ENCODE measurements at places on chromosomes 7 and 10.

DNA sequence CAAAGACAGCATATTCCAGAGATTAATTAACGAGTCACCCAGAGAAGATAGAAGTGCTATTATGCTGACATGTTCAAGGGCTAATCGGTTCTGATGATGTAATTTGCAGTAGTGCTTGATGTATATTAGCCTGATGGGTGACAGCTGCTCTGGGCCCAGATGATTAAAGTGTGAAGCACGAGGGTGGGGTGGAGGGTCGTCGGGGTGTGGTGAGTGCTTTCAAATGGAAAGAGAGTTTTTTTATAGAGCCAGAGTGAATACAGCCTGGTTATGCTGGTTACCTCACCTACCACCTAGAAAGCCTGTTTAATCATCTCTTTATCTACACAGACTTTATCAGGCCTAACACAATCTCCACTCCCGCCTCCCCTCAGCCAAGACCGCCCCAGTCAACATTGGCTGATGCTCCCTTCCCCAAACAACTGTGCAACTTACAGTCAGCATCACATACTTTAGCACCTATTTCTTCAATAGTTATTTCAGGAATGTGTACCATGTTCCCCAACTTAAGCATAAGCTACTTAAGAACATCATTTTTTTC is 11.5 kb upstream of the STN1 start:
- no peak for DNase-seq

GRCh38 chr7:3238525-3239210 is 62.4 kb upstream of the SDK1 start:
- DNase-seq = no peak

- no peak for DNase-seq
Observed at GRCh38 chr7:74569501-74570075, 87.9 kb upstream of the GTF2I start.

DNA sequence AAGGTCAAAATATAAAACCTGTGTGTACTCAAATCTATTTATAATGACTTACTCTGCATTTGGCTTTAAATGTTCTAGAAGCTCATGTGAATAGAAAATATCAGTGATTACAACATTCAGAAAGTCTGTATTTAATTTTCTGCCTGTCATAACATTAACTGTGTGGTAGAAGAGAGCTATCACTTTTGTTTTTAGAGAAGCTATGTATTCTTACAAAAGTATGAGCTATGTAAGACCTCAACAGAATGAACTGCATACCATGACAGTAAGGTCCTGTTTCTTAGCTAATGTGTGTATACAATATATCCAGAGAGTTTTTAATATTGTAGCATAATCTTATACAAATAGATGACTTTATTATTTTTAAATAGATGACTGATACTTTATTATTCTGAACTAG is 61.5 kb downstream of the PTN start:
- DNase-seq = no peak

- DNase-seq = no peak
Observed at GRCh38 chr10:100967332-100967731, 2.0 kb upstream of the SEMA4G start.

DNA sequence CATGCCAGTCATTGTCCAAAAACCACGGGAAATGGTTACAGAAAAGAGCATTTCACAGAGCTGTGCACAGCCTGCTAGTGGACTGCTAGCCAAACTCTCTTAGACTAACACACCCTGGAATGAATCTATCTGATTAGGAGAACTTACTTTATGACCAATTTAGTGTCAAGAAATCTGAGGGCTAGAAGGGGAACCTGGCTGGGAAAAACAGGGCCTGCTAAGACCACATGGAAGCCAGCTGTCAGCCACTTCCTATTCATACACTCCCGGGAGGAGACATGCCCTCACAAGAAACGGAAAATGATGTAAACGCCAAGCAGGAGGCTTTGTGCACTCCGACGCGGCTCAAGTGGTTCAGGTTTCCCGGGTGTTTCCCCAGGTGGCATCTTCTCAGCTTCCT is 54.8 kb downstream of the MPP7 start:
- DNase-seq = no peak

GRCh38 chr10:71004176-71005075 is 116.1 kb upstream of the PCBD1 start:
- no peak for DNase-seq

DNA sequence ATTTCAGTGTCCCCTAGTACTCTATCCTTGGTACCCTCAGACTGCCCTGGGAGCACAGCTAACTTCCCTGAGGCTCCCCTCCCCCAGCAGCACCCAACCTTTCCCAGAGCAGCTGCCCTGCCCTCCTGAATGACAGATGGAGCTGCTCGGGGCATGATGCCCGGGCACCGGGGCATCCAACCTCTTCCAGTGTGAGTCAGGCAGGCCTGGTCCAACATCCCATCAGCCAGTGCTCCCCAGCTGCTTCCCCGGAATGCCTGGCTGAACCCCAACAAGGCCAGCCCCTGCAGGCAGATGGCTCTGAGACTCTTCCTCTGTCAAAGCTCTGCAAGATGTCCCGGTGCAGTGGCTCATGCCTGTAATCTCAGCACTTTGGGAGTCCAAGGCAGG is 11.9 kb upstream of the TSPAN15 start:
- DNase-seq = no peak

DNA sequence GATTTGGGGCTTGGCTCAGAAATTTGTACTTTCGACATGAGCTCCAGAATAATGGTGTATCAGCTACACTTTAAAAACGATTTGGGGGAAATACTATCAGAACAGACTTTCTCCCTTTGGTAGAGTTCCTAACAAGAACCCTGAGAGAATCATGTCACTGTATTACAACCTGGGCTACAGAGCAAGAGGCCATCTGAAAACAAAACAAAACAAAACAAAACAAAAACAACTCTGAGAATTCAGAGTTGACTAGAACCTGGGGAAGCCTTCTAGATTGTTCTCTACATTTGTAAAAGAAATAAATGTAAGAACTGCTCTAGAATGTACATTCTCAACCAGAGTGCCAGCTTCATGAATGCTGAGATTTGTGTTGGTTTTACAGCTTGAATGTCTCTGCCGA is 262.6 kb upstream of the SEMA3D start:
- no peak for DNase-seq

GRCh38 chr10:124911124-124912067 is 30.5 kb upstream of the ZRANB1 start:
- DNase-seq = no peak

GRCh38 chr10:77667426-77668324 is 30.1 kb upstream of the KCNMA1 start:
- DNase-seq = no peak

DNA sequence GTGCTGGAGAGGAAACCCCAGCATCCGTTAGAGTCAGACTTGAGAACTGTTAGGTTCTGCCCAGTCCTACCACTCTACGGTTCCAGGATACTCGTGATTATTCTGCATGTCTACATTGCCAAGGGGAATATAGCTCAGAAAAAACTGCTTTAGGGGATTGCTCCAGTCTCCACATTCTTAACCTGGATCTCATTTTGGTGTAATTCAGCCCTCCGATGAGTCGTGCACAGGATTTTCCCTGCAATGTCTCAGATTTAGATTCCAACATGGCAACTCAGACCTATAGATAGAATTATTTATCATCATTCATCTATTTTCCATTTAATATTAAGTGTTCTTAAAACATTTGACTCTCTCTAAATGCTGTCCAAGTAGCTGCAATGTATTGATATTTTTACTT is 121.1 kb upstream of the ZEB1 start:
- DNase-seq = no peak

DNA sequence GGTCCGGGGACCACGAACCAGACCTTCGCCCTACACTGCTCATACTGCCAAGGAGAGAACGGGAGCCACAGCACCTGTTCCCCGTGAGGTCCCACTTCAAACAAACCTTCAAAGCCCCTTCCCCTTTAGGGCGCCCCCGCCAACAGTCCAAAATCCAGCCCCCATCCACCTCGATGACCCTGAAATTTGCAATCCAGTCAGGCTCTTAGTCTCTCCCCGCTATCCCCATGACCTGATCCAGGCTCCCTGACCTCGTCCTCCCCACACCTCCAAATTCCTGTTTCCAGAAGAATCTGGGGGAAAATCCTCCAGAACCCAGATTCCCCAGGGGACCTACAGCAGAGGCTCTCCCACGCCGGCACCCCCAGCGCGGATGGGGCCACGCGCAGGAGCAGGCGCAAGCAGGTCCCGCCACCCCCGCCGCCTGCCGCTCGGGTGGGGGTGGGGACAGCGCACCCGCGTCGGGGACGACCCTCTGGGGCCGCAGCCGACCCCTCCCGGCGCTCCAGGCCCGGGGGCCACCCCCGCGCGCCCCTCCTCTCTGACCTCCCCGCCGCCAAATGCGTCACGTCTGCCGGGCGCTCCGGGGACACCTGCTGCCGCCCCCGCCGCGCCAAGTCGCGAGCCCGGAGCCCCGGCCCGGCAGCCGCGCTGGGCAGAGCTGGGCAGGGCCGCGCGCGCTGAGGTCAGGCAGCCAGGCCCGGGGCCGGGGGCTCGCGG is 753 bp downstream of the CAMK2B start:
- DNase-seq = no peak

DNA sequence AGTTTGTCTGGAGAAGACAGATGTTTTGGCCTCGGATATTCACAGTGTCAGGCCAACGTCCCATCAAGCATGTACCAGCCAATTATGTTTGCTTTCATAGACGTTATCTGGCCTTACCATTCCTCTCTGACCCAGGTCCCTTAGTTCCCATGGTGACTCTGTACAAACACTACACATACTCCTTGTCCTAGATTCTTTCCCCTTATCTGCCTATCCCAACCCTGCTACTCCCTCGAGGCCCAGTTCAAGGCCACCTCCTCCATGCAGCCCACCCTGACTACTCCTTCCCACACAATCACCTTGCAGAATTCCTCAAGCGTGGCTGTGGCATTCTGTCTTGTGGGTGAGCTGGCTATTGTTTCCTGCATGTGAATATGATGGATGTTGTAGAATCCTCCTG is 155.2 kb downstream of the PRKAG2 start:
- DNase-seq = no peak

- no peak for DNase-seq
Observed at GRCh38 chr7:120053390-120053961, 219.5 kb upstream of the KCND2 start.

- peak; percentile 66 for DNase-seq
Observed at GRCh38 chr7:143416565-143417149, 8.0 kb upstream of the EPHA1 start.

- DNase-seq = peak; percentile 62
Observed at GRCh38 chr7:2807845-2808772, 36.0 kb downstream of the GNA12 start.

DNA sequence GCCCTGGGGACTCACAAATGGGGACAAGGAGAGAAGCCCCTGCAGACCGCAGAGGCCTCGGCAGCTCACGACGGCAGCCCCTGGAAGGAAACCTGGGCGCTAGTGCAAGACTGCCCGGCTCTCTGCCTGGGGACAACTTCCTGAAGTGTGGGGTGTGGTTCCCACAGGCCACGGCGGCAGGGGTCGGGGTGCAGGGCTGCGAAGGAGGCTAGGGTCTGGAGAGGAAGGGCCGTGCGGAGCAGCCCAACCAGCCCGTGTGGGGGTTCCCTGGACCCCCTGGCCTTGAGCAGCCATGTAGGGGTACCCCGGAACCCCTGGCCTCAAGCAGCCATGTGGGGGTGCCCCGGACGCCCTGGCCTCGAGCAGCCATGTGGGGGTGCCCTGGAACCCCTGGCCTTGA is 19.5 kb downstream of the CFAP46 start:
- no peak for DNase-seq

DNA sequence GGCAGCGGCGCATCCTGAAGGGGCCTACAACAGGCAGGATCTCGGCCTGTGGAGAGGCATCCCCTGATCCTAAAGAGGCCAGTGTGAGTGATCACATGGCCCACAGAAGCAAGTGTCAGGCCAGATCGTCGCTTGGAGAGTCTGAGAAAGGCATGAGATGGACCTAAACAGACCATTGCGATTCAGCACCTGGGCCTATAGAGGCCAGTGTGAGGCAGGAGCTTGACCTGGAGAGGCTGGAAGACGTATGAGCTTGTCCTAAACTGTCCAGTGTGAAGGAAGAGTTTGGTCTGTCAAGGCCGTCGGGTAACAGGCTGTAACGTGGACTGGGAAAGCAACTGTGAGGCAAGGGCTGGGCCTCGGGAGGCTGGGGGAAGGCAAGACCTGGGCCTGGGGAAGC is 172.6 kb downstream of the TPST1 start:
- DNase-seq = no peak

DNA sequence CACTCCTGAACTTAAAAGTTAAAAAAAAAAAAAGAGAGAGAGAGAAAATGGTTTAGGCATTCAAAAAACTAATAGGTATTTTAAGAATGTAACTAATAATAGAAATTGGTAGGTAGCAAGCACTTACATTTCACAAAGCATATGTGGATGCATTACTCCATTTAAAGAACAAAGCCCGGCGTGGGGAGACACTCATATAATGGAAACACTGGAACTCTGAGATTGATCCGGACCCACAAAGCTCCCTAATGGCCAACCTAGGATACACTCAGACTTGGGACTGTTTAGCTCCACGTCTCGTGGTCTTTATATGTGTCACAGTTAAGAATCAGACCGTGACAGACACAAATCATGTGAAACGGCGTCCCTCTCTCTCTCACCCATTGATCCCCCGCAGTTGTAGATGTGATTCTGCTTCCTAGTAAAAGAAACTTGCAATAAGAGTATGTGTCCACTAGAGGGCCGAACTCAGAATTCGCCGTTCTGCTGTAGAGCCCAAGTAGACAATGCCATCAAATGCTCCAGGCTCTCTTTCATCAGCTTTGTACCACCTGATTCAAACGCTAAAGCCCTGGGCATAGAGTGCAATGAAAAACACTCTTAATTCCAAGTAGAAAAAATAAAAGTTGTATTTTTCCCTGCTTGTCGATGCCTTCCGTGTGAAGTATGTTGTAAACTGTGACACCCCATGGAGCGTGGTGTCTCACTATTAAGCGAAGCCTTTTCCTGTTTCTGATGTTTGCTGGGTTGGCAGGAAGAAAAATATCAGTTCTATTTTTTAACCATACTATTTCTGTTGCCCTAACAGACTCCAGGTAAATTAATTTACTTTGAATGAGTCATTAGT is 429.0 kb upstream of the MTPN start:
- peak; percentile 40 for DNase-seq

GRCh38 chr7:115008465-115009114 is 86.7 kb downstream of the MDFIC start:
- DNase-seq = no peak

GRCh38 chr7:111588065-111588433 is 25.8 kb upstream of the IMMP2L start:
- no peak for DNase-seq

DNA sequence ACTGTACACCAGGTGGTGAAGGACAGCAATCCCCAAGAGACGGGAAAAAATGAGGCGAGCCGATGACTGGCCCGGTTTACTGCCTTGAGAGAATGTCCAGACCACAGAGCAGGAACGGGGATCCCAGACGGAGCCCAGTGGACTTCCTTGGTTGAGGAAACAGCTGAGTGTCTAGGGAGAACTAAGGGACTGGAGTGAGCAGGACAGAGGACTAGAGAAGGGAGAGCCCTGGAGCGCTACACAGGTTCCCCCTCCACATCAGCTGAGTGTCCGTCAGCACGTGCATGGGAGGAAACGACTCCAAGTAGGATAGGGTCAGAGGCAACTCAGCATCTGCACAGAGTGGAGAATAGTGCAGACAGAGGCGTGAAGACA is 7.1 kb upstream of the WDR86 start:
- DNase-seq = no peak

- DNase-seq = no peak
Observed at GRCh38 chr10:132118366-132118765, 52.6 kb downstream of the JAKMIP3 start.
